NCI-H1105 (cell line): ENCODE measurements at places on chromosomes 2 and 18.

GRCh38 chr2:234478121-234478858 is 18.6 kb downstream of the ARL4C start:
- no peak for DNase-seq

DNA sequence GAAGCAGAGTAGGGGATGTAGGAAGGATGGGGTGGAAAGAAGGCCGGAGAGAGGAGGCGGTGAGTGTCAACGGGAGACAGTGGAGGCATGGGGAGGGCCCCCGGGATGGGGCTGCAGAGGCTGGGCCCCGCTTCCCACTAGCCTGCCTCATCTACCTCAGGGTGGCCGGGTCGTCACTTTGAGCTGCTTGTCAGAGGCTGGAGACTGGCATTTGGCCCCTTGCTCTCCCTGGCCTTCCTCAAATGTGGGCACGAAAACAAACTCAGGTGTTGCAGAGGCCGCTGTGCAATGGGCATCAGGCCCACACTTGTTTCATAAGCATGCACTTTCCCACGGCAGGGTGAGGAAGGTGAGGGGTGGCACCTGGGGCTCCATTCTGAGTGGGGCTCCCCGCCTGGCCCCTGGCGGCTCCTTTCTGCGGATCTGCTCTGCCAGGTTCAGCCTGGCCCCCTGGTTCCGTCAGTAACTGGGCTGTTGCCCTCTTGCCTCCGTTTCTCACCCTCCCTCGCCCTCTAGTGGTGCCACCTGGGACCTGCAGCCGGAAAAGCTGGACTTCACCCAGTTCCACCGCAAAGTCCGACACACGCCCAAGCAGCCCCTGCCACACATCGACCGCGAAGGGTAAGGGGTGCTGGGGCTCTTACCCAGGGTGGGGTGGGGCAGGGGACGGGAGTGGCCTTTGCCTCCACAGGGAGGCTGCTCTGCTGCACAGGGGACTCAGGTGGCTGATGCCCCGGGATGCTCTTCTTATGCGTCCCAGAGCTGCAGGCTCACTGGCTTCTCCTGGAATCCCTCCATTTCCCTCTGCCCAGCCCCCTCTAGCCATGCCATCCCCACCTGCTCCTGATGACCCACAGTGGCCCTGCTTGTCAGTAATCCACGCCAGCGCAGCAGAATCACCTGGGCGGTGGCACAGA is 125.4 kb downstream of the CTIF start:
- no peak for DNase-seq

DNA sequence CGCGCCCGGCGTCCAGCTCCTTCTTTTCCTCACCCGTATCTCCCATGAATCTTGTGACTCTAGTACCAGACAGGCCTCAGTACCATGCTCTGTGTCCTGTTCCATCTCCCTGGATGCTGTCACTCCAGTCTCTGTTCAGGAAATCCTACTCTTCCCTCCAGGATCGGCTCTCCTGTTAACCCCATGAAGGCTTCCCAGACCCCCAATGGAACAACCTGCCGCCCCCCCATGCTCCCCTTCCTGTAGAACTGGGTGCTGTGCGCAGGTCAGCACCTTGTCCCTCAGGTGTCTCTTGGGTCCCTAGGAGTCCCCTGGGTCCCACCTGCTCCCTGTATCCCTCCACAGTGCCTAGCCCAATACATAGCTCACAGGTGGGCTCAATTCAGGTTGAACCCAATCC is 41.3 kb downstream of the MYCN start:
- no peak for DNase-seq

- no peak for DNase-seq
These were observed 124.5 kb downstream of the SMAD7 start for GRCh38 chr18:48826271-48826670.

DNA sequence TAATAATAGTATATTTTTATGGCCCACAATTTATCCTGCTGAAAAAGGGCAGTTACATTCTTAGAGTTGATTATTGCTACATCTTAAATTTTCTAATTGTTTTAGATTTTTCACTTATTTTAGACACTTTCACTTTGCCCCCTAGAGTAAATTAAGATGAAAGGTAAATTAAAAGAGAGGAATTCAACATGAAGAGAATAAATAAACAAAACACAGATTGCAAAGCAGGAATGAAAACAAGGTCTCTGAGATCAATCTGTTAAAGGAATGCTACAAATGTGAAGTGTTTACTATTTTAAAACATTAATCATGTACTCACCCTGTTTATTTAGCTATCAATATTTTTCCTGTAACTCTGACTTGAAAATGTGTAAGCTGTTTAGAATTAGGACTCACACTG is 113.5 kb upstream of the ETAA1 start:
- no peak for DNase-seq

GRCh38 chr2:162824304-162824703 is 14.3 kb downstream of the KCNH7 start:
- peak; percentile 39 for DNase-seq
